Breast epithelium (tissue), 4 donors: ENCODE measurements at places on chromosomes 7 and 10. TPM values are rescaled to one million over a fixed set of nuclear protein-coding genes. Genes with fewer than 3 reads are reported as not detected.
A peak's percentile ranks its signal among the peaks of the same experiment; 100 is the strongest.

GRCh38 chr10:34701194-34701593, 113.9 kb downstream of the PARD3 start:
- DNase-seq: no peak

- no peak for DNase-seq
These were observed 325.2 kb downstream of the WDR37 start for GRCh38 chr10:1381339-1381738.

GRCh38 chr7:69889976-69890351, 291.7 kb downstream of the AUTS2 start:
- no peak for DNase-seq

- DNase-seq: no peak
These were observed 88.1 kb downstream of the GSAP start for GRCh38 chr7:77327932-77328628.

GRCh38 chr10:65769828-65770227, 1156.0 kb upstream of the LRRTM3 start:
- DNase-seq: no peak

DNA sequence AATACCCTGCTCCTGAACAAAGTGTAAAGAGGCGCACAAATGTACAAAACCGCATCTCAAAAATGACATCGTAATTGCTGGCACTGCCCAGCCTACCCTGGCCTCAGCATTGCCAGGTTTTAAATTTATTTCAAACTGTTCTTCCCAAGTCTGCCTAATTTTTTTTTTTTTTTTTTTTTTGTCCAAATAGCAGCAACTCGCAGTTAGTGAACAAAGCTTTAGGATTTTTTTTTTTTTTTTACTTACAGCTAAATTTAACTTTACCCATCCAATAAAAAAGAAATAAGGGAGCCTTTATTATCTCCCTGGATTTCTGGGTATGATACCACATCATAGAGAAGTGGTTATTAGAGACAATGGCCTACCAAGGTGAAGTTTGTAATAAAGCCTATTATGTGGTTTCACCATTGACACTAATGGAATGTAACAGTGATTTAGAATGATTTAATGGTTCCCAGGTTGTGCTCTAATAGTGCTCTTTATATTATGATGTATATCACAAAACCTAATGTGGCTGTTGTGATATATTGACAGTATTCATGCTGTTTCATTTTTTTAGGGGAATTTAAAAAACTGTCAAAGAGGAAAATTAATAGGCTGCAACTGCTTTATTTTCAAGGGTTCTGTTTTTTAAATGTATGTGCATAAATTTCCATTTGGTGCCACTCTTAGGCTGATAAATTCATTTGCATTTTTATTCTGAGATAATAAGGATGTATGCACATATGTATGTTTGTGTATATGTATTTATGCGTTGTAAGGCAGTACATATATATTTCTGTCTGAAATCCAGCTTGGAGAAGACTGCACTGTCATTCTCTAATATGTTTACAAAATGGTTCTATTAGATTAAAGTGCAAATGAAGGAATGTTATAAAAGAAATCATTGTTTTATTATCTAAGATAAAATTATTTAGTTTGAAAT, 309.0 kb downstream of the TFEC start:
- DNase-seq: no peak

GRCh38 chr10:114472877-114473253, 68.6 kb upstream of the AFAP1L2 start:
- DNase-seq: no peak

DNA sequence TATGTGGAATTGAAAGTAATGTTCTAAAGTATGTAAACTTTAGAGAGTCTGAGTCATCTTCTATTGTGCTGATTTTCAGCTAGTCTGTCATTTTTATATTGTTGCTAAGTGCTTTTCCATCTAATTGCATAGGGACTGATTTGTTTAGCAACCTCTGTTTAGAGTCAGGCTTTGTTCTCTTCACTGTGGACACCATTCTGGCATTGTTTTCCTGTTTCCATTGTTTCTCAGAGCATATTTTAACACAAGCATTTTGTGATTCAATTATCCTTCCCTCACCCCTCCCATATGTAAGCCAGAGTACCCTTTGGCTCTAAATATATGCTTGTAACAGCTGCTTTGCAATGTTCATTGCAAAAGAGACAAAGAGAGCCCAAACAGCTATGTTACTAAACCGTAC, 748.4 kb upstream of the PHF14 start:
- DNase-seq: no peak

DNA sequence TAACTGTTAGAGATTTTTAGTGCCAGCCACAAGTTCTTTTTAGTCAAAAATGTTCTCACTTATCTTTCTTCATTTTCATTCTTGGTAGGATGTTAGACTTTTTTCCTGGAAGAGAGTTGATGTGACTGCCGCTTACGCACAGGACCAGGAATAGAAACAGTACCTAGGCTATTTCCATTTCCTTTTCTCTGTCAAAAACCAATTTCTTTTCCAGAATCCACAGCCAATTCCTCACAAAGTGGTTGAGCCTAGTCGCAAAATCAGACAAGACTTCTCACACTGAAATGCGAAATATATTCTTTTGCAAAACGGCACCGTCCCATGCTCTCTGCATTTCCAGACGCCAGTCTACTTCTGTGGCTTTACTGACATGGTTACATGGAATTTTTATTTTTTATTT, 394.2 kb downstream of the GALNT17 start:
- no peak for DNase-seq

DNA sequence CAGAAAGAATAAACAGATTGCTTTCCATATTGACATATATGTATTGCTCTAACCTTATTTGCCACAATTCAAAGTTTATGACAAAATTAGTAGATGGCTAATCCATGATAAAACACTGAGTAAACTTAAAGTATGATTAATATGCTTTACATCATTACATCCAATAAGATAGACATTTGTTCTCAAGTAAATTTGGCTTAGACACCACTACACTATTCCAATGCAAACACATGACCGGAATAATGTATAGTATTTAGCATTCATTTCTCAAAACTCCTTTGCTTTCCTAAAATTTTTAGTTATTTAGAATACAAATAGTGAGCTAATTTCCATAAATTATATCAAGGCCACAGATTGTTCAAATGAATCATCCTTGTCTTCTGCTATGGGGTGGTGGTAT, 20.2 kb downstream of the SEM1 start:
- no peak for DNase-seq

- no peak for DNase-seq
These were observed 9.4 kb downstream of the HACD1 start for GRCh38 chr10:17607603-17608332.

- no peak for DNase-seq
These were observed 23.7 kb upstream of the CAMK2B start for GRCh38 chr7:44348851-44349781.

DNA sequence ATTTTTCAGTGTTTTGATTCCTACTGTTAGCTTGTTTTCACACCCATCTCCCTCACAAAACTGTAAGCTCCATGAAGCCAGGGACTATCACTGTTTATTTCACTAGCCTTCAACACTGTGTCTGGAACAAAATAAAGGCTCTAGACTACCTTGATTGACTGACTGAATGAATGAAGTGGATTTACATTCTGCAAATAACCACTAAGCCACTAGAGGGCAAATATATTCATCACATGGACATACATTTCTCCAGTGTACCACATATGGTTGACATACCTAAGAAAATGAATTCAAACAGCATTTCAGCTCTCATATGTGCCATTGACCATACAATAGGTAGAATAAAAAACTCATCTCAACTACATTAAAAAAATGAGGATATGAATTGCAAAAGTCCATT, 185.9 kb downstream of the RAB11FIP2 start:
- no peak for DNase-seq

GRCh38 chr7:25844102-25844870, 307.7 kb upstream of the NFE2L3 start:
- no peak for DNase-seq

- no peak for DNase-seq
These were observed 6.2 kb upstream of the CFAP58 start for GRCh38 chr10:104347295-104348045.

DNA sequence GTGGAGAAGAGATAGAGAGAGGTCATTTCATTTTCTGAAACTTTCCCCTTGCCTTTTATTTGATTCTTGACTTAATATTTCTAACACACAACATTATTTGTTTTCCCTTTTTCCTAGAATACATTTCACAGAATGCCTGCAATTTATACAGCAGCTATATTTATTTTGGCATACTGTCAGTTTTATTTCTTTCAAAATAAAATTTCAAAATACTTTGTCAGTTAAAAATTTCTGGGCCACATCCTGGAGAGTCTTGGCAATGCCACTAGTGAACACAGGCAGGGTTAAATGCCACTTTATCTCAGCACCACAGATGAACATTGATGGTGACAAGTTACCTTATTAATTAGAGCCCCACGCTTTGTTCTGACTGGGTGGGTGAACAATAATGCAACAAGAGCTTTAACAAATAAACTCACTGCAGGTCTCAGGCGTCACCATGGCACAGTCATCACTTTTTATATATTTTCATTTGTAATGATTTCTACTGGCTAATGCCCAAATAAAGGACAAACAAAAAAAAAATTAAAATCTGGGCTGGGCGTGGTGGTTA, 494.0 kb downstream of the KIF20B start:
- DNase-seq: no peak

DNA sequence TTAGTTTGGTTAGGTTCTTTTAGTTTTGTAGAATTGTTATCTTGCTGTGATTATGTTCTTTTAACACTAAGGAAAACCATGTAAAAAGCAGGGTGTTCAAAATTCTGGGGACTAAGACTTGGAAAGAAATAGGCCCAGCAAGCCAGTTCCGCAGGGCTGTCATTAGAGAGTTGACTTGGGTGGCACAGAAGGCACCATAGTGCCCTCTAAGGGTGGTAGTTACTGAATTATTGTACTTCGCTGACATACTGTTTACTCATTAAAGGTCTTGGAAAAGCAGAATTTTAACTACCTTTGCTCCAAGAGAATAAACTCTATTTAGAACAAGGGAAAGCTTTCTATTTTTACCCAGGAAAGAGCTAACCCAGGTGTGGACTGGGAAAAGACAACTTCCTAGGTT, 86.5 kb downstream of the OTUD1 start:
- DNase-seq: no peak

- DNase-seq: no peak
These were observed 1.9 kb downstream of the DNAH11 start for GRCh38 chr7:21544715-21545114.

DNA sequence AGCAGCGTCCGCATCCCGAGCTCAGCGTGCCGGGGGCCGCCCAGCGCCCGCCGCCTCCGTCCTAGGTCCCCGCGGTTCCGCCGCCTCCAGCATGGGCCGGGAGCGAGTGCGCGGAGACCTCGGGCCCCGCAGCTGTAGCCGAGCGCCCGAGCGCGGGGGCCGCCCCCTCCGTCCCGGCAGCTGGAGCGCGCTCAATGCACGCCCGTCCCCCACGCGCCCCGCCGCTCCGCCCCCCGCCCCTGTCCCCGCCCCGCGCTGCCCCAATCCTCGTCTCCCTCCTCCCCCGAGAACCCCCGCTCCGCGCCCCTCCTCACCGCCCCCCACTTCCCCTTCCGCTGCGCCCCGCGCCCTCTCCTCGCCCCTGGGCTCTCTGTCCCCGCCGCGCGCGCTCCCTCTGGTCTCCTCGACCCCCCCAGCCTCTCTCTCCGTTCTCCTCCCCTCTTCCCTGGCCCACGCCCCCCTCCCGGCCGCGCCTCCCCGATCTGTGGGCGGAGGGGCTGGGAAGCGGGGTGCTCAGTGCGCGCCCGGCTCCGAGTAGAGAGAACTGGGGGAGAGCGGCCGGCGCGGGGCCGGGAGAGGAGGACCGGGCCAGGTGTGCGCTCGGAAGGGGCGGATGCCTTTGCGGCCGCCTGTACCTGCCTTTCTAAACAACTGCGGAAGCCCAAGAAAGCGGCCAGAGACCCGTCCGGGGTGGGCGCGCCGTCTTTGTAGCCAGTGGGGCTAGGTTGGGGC, at the start of gene VIPR2:
Gene VIPR2, minus strand, starts transcription at position 110 of the 732 bp plus-strand sequence. Its CDS starts 96 bp downstream, at position 14.
- peak; percentile 52 for DNase-seq

DNA sequence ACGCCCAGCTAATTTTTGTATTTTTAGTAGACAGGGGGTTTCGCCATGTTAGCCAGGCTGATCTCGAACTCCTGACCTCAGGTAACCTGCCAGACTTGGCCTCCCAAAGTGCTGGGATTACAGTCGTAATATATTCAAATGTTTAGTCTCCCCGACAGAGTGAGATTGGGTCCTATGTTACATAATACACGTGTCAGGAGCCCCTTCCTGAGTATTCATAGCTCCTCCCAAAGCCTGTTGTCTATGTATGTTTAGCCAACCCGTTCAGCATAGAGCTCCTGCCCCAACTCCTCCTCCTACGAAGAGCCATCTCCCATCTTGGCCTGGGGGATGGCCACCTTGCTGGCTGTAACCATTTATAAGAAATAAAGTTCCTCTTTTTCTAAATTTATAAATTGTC, 2.7 kb upstream of the PPP2R2D start:
- no peak for DNase-seq

GRCh38 chr10:132357286-132358058, 25.5 kb downstream of the LRRC27 start:
- no peak for DNase-seq

DNA sequence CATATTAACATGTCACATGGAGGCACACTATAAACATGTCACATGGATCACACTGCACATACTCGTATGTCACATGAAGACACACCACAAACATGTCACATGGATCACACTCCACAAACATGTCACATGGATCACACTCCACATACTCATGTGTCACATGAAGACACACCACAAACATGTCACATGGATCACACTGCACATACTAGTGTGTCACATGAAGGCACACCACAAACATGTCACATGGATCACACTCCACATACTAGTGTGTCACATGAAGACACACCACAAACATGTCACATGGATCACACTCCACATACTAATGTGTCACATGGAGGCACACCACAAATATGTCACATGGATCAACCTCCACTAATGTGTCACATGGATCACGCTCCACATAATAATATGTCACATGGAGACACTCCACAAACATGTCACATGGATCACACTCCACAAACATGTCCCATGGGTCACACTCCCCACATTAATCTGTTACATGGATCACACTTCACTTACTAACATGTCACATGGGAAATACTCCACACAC, 195.6 kb upstream of the PFKP start:
- no peak for DNase-seq

- DNase-seq: no peak
These were observed 22.6 kb downstream of the PNPLA8 start for GRCh38 chr7:108503112-108504026.

- DNase-seq: no peak
These were observed 207.2 kb upstream of the PRSS1 start for GRCh38 chr7:142542105-142542504.

- no peak for DNase-seq
These were observed 207.9 kb upstream of the MYO3A start for GRCh38 chr10:25725917-25726716.

DNA sequence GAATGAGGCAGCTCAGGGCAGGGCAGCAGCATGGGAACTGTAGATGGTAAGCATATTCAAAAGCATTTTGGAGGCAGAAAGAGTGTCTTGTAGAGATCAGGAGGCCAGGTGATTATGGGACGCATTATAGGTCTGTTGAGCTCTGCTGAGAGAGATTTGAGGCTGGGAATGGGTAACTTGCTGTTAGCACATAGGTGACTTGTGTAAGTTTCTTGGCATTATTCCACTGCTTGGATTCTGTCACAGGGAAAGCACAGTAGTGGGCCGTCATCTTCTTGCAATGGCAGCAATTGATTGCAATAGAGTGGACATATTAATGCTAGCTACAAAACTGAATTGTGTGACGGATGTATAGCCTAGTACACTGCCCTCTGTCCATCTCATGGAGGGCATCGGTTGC, 434.3 kb upstream of the IGFBP3 start:
- no peak for DNase-seq

- DNase-seq: no peak
These were observed 125.4 kb upstream of the SORCS3 start for GRCh38 chr10:104515678-104516199.

GUSB gene
- 27.7 TPM for total RNA-seq

CPN1 gene
- total RNA-seq: not detected

SPDYE2B gene
- not detected for total RNA-seq
